Ovary (tissue), 10 donors: ENCODE measurements at places on chromosomes 7 and 10.

- H3K4me1 ChIP-seq, result no peaks in the 10 kb centered on the region
- no peak for DNase-seq
- no peaks in the 10 kb centered on the region for H3K36me3 ChIP-seq
- no peak overlapping the region for H3K27ac ChIP-seq
- no peaks in the 10 kb centered on the region for H3K27me3 ChIP-seq
- no peak overlapping the region for H3K4me3 ChIP-seq
These were observed 86.3 kb upstream of the FAM13C start for GRCh38 chr10:59448616-59449015.

GRCh38 chr7:936386-937054 lies 18.0 kb downstream of the ADAP1 start:
- no peaks in the 10 kb centered on the region for H3K36me3 ChIP-seq
- H3K4me1 ChIP-seq, result no peaks in the 10 kb centered on the region
- H3K27ac ChIP-seq, result no peak overlapping the region
- H3K4me3 ChIP-seq, result no peak overlapping the region
- no peak for DNase-seq

DNA sequence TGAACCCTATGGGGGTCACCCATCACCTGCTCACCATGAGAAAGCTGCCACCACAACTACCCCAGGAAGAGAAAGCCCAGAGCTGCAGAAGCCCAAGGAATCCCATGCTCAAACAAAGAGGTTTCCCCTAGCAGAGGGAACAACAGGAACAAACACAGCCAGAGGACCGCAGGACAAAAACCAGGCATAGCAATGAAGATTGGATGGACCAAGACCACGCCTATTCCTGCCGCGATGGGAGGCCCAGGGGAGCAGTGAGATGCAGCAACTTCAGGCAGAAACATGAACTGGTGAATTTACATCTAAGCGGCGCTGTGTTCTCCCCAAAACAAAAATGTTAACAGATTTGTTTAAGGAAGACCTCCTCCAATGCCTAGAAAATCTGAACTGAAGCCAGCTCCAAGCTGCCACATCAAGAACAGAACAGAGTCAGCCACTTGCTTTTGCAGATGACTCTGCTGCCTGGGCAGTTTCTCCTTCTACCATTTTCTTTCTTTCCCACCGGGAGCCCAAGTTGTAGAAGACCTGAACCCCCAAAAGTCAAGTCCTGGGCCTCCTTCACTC lies 134.2 kb upstream of the NEBL start:
- H3K4me3 ChIP-seq, result no peak overlapping the region
- no peaks in the 10 kb centered on the region for H3K36me3 ChIP-seq
- DNase-seq, result no peak
- no peaks in the 10 kb centered on the region for H3K27me3 ChIP-seq
- no peaks in the 10 kb centered on the region for H3K4me1 ChIP-seq

DNA sequence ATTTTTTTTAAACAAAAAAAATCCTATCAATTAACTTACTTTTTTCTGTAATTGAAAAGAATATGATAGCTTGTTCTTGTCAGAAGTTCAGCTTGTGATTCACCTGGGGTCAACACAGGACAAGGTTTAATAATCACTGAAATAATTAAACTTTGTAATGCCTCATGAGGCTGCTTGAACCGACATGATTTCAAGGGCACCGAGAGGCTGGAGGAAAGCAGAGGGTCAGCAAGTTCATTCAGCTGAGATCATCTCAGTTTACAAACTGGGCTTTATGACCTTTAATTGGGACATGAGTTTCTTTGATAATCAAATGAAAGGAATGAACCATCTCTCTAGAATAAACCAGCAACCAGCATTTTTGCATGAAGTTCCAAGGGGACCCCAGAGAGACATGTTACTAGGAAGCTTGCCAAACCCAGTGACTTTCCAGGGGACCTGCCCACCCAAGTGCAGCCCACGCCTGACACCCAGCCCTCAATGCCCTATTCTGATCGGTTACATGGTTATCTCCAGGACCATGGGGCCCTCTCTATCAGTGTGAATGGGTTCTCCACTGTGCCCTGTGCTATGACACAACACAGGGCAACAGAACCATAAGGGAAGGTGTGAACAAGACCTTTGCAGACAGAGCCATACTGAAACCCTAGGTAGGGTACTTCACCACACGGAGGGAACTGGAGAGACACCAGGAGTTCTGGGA lies 7.8 kb upstream of the CYP3A4 start:
- H3K4me3 ChIP-seq, result no peak overlapping the region
- H3K4me1 ChIP-seq, result no peaks in the 10 kb centered on the region
- H3K36me3 ChIP-seq, result no peaks in the 10 kb centered on the region

DNA sequence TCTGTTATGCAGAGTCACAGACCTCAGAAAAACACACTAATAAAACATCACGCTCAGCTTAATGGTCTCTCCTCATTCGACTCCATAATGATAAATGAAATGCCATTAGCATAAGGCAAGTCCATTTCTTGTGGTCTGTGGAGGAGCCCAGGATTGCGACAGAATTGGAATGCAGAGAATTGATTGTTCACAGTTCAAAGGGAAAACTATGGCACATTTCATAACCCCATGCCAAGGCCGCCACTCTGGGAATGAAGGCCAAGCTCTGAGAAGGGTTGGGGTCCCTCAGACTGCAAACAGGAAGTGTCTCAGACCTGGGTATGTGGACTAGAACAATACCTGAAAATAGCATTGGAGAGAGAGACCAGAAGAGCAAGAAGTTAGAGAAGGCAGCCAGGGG lies 398.9 kb downstream of the ADRA2A start:
- no peaks in the 10 kb centered on the region for H3K27me3 ChIP-seq
- no peaks in the 10 kb centered on the region for H3K4me1 ChIP-seq
- H3K4me3 ChIP-seq, result no peak overlapping the region
- no peak for DNase-seq
- H3K27ac ChIP-seq, result no peak overlapping the region
- H3K36me3 ChIP-seq, result no peaks in the 10 kb centered on the region

- no peak overlapping the region for H3K4me3 ChIP-seq
- H3K4me1 ChIP-seq, result no peaks in the 10 kb centered on the region
- H3K27me3 ChIP-seq, result no peaks in the 10 kb centered on the region
- H3K27ac ChIP-seq, result no peak overlapping the region
- DNase-seq, result no peak
These were observed 565.8 kb downstream of the NRG3 start for GRCh38 chr10:82440775-82441174.
